G401 (cell line): ENCODE measurements at places on chromosomes 5 and 9.

DNA sequence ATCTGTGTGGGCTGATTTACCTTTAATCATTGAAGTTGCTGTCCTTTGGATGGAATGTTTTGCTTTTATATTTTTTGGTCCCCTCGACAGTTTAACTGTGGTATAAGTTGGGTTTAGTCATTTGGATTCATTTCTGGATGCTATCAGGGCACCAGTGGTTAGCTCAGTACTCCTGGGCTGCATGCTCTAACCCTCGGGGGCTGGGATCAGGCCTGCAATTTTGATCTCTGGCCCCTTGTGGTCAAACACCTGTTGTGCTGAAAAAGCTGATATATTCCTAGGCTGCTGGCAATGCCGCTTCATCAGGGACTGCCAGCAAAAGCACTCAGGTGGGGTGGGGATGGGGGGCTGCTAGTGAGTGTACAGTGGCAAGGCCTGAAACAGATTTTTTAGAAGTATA lies 440.4 kb upstream of the RIOK2 start:
- DNase-seq = no peak

DNA sequence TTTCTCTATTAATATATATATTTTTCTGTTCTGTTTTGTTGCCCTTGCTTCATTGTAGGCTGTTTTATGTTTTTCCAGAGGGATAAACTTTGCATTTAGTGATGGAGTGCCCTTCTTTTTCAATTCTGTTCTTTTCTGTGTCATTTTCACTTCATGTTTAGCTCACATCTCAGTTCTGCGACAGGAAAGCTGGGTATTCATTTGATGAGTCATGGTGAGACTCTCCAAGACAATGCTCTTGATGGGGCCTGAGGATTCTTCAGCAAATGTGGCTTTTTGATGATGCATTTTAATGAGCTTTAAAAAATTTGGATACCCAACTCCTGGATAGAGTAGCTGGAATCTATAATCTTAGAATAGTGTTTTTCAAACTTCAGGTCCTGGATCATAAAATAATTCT lies 56.5 kb upstream of the SPATA31D4 start:
- DNase-seq = no peak

DNA sequence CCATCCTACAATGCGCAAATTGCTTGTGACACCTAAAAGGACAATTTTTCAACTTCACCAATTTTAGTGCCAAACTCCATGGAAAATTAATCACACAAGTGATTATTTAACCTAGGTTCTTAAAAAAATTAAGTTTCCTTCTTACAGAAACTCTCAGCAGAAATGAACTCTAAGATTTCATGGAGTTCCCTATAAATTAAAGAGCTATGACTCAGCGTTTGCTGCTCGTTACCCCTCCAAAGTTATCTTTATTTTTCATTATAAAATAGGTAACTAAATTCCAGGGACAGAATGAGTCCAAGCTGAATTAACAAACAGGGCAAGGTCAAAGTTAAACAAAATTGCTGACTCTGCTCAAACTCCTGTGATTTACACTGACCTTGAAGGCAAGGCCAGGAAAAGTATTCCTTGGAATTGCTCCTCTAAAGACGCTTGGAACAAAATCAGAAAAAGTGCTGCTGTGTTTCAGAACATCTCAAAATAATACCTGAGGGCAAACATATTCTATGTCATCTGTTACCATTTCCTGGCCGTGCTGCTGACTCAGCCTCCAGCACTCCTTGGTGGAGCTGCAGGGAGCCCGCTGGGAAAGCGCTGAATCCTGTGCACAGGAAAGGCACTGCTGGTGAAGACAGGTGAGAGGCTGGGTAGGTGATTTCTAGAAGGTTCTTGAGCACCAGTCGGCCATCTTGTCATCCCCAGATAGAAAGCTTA lies 2.5 kb upstream of the CMBL start:
- no peak for DNase-seq

DNA sequence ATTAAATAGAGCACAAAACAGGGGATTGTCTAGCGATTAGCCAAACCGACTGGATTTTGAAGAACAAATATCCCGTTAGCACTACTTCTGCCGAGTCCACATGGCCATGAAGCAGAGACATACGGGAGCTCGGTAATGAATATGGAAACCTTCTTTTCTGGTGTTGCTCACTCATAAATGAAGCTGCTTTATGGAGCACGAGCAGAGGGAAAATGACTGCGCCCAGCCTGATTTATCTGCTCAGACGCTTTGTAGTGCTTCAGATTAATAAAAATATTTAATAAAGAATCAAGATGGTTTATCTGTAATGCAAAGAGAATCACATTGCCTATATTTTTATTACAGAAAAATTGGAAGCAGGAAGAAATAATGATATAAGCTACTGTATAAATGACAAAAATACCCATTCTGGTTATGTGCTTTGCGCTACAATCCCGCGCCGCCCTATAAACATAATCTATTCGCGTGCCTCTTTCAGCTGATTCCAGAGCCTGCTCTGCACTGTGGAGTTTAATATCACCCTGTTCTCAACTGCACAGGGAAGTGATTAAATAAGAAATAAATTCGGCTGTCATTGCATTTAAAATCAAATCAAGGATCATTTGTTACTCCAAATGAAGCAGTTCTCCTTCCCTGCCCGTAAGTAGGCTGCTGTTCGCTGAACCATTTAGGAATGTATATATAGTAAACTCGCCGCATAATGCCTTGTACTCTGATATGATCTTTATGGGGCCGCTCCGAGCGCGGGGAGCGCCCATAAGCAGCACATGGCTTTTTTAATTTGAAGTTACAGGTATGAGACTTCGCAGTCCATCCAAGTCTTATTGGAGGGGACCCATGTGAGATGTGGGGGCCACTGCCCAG lies 22.3 kb upstream of the UBAC1 start:
- DNase-seq = no peak

- no peak for DNase-seq
These were observed 107.8 kb upstream of the NR4A3 start for GRCh38 chr9:99713838-99714306.

- DNase-seq = no peak
These were observed 93.1 kb upstream of the FTMT start for GRCh38 chr5:121758615-121759014.

DNA sequence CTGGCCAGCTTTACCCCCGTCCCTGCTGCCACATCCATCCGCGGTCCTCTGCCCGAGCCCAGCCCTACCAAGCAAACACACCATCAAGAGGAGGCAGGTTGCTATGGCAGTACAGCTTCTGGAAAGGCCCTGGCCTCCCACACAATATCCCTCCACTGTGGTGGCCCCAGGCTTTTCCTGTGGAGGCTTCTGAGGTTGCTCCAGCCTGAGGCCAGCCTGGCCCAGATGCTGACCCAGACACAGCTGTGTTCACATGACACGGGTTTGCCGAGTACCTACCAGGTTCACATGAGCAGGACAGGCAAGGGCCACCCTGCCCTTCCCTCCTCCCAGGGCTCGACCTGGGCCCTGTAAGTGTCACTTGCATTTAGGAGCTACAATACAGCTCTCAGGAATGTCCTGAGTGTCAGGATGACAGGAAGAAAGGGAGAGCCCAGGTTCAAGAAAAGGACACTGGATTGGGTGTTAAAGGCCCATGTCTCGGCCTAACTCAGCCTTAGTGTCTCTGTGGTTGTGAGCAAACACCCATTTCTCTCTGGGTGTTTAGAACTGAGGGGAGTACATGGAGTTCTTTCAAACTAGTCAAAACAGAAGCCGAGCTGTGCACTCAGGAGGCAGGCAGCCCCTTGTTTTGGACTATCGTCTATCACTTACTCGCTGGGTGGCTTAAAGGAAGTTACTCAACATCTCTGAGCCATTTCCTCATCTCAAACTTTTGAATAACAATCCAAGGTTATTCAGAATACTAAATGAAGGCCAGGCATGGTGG lies 40.2 kb downstream of the NAIF1 start:
- DNase-seq = no peak

DNA sequence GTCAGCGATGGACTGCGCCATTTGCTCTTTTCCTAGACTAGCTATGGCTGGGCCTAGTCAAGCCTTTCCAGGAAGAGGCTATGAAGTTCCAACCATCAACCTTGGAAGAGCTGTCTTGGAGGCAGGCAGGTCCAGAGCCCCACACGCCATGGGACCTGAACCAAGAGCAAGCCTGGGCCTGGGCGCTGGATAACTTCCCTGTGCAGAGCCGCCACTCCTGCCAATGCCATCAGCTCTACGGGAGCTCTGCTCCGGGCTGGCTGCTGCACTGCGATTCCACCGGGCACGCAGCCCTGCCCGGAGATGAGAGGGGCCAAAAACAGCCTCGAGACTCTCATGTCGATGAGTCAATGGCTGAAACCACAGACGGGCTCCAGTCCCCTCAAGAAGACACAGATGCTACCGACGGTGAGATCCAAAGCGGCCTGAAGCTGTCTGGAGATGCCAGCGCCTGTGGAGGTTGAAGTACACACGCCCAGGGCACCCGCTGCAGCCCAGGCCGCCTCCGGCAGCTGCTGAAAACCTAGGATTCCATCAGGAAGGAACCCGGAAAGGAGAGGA lies 103.7 kb upstream of the SELENOP start:
- DNase-seq = no peak

DNA sequence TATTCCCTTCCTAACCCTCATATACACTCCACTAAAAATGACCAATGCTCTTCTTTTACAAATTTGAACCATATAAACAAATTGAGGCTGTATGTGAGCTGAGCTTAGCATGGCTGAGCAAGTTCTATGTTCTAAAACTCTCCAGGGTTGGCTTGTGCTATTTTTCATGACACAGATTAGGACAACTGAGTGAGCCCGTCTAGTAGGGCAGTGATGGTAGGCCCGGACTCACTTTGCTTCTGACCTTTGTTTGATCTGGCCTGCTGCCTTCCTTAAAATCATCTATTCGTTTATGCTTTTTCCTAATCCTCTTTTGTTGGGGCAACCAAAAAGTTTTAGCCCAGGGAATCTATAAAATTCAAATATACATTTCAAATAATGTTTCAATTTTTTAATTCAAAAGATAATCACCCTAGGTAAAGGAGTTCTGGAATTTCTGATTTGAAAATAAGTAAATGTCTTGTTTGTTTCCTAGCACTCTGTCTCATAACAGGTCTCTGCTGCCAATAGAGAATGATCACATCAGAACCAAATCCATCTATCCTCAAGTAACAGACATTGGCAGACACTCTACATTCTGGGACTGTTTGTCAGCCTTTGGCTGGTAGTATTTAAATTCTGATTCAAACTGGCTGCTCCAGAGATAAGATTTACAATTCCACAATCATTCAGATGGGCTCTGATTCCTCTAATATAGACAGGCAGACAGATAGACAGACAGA lies 217.0 kb upstream of the TARS1 start:
- no peak for DNase-seq

GRCh38 chr9:89661956-89662717 lies 57.3 kb downstream of the GADD45G start:
- DNase-seq = peak; percentile 99

GRCh38 chr9:35659340-35659739 lies 1.2 kb downstream of the CCDC107 start:
- peak; percentile 30 for DNase-seq

- no peak for DNase-seq
These were observed 10.4 kb downstream of the TMEM171 start for GRCh38 chr5:73130811-73131210.

GRCh38 chr9:90142580-90142979 lies 500.0 kb downstream of the DIRAS2 start:
- peak; percentile 52 for DNase-seq

DNA sequence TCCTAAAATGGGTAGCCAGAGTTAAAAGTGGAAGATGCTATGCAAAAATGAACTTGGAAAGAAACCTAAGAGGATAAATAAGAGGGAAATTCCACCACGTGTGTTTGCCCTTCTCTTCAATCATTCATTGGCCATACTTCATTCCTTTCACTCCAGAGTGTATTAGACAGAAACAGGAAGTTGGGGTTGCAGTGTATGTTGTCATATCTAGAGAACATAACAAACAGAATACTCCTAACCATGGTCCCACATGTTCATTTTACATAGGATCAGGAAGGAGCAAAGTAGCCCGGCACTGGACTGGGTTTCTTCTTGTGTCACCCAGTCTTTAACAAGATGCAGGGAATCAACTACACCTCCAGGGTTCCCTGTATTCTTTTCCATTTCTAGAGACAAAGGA lies 7.6 kb upstream of the GPBP1 start:
- DNase-seq = no peak

- no peak for DNase-seq
These were observed 26.6 kb upstream of the CREBRF start for GRCh38 chr5:173029499-173029921.

GRCh38 chr9:76654051-76654461 lies 110.2 kb upstream of the PCA3 start:
- peak; percentile 73 for DNase-seq

DNA sequence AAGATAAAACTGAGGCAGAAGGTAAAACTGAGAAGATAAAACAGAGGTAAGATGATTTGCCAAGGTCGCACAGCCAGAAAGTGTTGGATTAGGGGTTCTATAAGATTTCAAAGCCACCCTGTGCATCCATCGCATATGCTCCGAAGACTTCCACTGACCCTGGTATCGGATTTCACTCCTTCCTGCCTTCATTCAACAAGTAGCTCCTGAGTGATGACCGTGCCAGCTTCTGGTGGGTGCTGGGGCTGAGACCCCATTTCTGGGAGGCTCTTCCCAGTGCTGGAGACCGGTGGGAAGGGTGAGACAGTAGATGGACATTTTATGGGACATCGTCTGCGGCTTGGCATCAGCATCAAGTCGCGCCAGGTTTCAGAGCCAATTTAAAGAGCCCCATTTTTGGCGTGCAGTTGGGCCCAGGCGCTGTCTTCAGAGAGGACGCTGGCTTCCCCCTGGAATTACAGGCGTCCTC lies 53.7 kb upstream of the DAB2IP start:
- DNase-seq = no peak

DNA sequence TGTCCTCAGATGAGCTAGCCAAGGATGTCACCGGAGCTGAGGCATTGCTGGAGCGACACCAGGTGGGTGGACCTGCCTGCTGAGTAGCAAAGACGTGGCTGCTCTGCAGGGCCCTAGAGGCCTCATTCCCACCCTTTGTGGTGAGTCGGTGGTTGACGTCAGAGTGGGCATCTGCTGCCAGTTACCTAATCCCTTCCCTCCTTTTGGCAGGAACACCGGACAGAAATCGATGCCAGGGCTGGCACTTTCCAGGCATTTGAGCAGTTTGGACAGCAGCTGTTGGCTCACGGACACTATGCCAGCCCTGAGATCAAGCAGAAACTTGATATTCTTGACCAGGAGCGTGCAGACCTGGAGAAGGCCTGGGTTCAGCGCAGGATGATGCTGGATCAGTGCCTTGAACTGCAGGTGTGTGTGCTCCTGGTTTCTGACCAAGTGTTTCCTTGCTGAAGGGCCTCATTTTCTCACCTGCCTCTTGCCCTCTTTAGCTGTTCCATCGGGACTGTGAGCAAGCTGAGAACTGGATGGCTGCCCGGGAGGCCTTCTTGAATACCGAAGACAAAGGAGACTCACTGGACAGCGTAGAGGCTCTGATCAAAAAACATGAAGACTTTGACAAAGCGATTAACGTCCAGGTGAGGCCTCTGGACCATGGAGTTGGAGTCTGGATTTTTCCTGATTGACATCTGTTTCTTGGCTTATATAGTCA lies 48.9 kb downstream of the DYNC2I2 start:
- peak; percentile 99 for DNase-seq

DNA sequence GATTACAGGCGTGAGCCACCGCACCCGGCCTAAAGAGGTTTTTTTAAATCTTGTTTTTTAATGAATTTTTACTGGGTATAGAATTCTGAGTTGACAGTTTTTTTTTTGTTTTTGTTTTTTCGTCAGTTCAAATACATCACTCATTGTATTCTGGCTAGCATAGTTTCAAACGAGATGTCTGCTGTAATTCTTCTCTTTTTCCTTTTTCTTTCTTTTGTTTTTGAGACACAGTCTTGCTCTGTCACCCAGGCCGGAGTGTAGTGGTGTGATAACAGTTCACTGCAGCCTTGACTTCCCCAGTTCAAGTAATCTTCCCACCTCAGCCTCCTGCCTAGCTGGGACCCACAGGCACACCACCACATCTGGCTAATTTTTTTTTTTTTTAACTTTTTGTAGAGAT lies 2.2 kb upstream of the PRRT1B start:
- DNase-seq = no peak
